ENCODE measurements at places on chromosomes 7 and 10.

- no peak for DNase-seq
Observed at GRCh38 chr7:11261470-11261869, 287.8 kb downstream of the PHF14 start.

DNA sequence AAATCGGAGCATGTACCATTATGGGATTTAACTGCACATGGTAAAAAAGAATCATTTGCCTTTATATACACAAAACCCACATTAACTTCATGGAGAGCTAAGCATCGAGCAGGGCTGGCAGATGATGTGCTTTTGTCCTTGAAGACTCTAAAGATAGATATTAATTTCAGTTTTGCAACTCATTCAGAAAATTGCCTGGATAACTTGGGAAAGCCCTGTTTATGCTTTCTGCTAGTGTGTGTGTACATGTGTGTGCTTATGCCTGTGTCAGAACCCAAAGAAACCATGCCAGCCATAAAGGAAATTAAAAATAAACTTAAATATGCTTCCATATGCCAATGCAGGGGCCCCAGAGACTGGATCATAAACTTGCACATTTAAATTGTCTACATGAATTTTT is 640.0 kb downstream of the PARD3 start:
- DNase-seq, result no peak

- DNase-seq, result no peak
Observed at GRCh38 chr7:122577449-122578003, 121.4 kb downstream of the RNF133 start.

DNA sequence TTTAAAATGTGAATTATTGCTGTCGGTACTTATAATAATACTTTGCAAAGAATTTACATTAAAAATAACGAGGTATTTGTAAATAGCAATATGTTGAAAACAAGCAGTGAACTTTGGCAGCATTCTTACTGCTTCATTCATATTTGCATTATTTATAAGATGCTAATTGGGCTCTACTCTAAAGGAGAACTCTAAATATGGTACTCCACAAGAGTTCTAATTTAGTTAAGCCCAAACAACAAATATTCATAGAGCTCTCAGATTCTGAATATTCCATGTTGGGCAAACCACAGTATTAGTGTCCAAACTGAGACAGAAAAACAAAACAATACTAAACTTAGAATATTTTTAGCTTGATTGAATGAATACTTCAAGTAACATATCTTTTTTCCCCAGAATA is 904.4 kb upstream of the LRRTM3 start:
- DNase-seq, result no peak

- no peak for DNase-seq
Observed at GRCh38 chr10:131003455-131003854, 308.1 kb downstream of the TCERG1L start.

DNA sequence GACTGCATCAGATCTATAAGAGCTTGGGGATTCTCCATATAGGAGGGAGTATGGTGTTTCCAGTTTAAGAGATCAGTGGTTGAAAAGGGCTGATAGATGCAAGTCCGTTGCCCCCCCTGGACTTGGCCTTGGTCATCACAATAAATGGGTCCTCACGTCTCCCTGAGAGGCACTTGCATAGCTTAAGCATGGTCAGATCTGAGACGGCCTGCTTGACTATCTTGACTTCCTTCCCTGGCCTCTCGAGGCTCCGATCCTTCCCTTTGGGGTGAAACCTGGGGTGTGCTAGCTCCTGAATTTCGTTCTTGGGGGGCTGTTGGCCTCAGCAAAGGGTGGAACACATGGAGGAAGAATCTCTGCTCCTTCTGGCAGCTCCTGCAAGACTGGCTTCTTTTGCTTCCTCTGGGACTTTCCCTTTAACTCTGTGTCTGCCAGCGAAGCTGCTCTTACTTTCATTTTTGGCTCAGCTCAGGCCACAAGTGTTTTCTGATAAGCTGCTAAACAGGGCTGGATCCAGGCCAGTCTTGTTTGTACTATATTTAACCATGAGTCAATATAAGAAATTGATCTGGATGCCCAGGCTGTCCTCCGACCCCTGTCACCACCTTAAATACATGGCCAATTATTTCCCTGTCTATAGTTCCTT is 11.2 kb upstream of the ZNF485 start:
- no peak for DNase-seq

GRCh38 chr7:44313016-44313415 is 12.4 kb downstream of the CAMK2B start:
- DNase-seq, result no peak

DNA sequence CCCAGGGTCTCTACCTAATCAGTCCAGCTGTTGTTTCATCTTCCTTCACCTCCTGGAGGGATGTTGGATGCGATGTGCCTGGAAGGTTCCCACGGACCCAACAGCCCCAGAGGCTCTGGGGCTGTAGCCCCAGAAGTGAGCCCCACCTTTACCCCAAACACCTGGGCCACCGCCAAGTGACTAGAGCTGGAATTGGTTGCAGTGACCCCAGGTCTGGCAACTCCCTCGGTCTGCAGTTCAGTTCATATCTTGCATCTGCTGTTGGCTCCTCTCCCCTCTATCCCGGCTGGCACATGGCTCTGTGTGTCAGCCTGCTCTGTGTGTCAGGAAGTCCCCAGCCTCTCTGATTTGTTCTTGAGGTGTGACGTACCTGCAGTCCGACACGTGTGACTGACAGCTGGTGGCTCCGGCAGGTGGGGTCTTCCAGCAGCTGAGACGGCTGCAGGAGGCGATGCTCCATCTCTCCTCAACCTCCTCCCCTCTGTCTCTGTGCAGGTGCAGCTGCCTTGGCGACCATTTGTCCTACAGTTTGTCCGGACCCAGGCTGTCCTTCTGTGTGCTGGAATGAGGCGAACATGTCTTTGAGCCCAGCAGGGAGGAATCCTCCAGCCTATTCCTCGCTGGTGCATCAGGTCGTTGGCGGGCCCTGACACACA is 38.6 kb downstream of the ELFN1 start:
- no peak for DNase-seq

DNA sequence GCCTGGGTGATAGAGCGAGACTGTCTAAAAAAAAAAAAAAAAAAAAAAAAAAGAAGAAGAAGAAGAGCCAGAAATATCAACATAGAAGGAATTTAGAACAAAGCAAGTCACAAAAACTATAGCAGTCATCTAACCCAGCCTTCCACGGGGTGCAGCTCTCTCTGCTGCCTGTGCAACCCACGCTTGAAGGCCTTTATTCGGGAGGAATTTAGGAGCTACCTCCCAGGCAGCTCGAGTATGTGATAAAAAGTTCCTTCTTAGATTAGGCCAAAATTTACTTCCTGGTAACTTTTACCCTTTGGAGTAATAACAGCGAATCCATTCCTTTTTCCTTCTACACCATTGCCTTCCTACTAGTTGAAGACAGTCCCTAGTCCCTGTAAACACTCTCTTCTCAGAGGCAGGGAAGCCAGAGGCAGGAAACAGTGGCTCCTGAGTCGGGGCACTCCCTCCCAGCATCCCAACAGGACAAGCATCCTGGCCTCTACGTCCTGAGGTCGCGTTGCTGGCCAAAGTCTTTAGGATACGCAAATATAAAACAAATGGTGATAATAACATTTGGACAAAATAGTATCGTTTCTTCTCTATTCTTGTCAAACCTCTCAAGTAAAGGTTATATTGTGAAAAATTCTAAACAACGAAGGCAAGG is 109.3 kb upstream of the KMT2C start:
- no peak for DNase-seq

GRCh38 chr10:7457478-7458316 is 46.9 kb upstream of the SFMBT2 start:
- DNase-seq, result no peak

- no peak for DNase-seq
Observed at GRCh38 chr7:2613931-2614600, 17.7 kb upstream of the TTYH3 start.

Measured in activated CD4-positive, alpha-beta T cell treated with anti-CD3 and anti-CD28 coated beads, Interleukin-2, amount 50 U/mL, for 1 hour (primary cell).